NCI-H510A (cell line): ENCODE measurements at places on chromosomes 5 and 9.
A peak's percentile ranks its signal among the peaks of the same experiment; 100 is the strongest.

GRCh38 chr9:126692759-126693427, 79.2 kb downstream of the LMX1B start:
- DNase-seq = no peak

- DNase-seq = no peak
These were observed 290.3 kb upstream of the SGCD start for GRCh38 chr5:156036640-156037039.

DNA sequence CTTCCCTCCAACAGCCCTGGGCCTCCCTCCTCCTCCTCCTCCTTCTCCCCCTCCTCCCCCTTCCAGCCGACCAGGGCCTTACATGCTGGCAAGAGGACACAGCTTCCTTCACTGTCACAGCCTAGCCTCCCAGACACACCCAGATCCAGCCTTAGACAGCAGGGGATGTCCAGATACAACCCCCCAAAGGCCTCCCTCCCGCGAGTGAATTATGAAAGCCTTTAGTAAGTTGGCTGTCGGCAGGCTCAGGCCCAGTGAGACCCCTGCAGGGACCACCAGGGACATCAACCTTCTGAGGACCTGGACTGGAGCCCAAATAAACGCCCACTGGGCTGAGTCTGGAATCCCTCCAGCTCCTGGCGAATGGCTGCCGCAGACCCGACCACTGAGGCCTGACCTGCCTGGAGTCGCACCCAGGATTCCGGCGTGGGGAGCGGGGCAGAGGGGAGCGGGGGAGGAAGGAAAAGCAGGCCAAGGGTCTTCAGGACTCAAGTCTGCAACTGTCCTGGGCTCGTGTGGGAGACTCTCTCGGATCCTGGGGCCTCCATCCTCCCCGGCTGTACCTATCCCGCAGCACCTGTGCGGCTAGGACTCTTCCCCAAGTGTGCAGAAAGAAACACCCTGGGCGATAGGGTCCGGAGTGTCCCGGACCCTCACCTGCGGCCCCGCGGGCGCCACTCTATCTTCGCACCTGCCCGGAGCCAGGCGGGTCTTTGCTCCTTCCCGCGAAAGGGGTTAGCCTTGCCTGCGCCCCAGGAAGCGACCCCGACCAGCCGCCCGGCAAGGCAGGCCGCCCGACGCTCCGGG, 705 bp downstream of the SEPTIN8 start:
- no peak for DNase-seq

DNA sequence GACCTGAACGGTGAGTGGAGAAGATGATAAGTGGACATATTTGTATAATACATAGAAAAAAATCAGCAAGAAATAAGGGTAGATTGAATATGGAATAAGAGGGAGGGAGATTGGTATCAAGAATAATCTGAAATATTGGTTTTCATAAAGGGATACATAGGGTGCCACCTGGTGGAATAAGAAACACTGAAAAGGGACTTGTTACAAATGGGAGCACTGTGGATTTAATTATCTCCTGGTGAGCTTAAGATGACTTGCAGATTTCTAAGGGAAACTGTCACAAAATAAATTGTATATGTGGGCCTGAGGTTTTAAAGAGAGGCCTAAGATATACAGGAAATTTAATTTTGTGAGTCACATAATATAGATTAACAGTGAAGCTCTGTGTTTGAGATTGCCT, 1403.5 kb upstream of the CDH18 start:
- DNase-seq = no peak

DNA sequence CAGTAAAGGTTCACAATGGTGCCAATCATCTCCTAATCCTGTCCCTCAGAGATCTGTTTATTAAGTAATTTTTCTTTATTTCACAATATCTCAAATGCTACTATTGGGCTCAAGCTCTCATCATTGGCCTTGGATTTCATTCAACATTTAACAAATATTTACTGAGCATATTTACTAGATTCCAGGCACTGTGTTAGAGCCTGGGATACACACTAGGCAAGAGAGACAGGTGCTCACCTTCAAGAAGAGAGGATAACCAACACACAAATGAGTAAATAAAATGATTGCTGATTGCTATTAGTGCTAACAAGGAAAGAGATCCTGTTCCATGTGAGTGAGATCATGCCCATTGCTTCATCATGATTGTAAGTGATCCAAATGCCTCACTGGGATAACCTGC, 27.4 kb downstream of the PPP2R2B start:
- no peak for DNase-seq

DNA sequence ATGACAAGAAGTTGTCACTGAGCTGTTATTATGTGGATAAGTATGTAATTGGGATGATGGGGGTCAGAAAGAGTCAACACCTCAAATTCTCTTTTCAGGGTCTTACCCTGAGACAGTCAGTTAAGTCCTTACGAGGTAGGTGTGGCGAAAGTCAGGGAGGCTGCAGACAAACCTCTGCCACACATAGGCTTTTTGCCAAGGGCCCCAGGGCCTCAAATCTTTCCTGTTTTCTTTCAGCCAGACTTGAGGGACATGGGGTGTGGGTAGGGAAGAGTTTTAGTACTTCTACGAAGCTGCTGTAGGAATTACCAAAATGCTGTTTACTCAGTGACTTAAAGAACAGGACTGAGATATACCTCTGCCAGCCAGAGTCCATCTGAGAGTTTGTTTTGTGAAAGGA, 13.8 kb downstream of the OR2S2 start:
- no peak for DNase-seq

DNA sequence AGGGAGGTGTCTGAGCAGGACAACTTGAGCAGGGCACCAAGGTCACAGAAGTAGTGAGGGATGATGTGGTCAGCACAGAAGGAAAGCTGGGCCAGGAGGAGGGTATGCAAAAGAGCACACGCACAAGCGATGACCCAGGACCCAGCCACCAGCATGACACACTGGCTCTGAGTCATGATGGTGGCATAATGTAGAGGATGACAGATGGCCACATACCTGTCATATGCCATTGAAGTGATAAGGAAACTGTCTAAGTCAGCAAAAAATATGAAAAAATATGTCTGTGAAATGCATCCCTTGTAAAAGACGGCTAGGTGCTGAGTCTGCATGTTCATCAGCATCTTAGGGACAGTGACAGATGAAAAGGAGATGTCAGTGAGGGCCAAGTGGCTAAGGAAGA, 380 bp downstream of the OR1J1 start:
- DNase-seq = no peak

- no peak for DNase-seq
These were observed 40.4 kb downstream of the NAA35 start for GRCh38 chr9:85981369-85981768.

GRCh38 chr5:74638970-74639806, 1.3 kb downstream of the ENC1 start:
- no peak for DNase-seq

- DNase-seq = no peak
These were observed 104.8 kb downstream of the LPAR1 start for GRCh38 chr9:110933350-110934001.

GRCh38 chr9:88587182-88587581, 52.2 kb downstream of the NXNL2 start:
- DNase-seq = no peak

- DNase-seq = no peak
These were observed 269.0 kb downstream of the SH3GL2 start for GRCh38 chr9:17847908-17848307.

DNA sequence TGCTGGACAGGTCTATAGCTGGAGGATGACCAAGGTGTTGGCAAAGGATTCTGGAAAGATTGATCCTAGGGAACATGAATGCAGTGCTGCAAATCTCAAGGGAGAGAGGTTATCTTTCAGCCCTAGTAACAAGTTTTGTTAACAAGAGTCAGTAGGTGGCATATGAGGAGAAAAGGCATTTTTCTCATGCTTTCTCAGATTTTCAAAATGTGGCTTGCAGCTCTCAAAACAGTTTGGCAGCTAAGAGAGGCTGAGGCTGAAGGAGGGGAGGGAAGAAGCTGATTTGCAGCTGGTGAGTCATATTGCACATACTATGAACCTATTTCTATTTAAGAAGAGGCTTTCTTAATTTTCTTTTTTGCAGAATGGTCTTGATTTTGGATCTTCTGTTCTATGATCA, 64.3 kb upstream of the PCA3 start:
- no peak for DNase-seq

GRCh38 chr9:124473310-124473709, 23.1 kb downstream of the ADGRD2 start:
- no peak for DNase-seq

GRCh38 chr5:56759521-56760216, 55.7 kb upstream of the MAP3K1 start:
- no peak for DNase-seq

GRCh38 chr9:95132366-95133324, 184.9 kb downstream of the FANCC start:
- DNase-seq = peak; percentile 71

GRCh38 chr5:68954618-68954910, 139.2 kb upstream of the SLC30A5 start:
- no peak for DNase-seq
